ENCODE measurements at places on chromosomes 11 and 22.

DNA sequence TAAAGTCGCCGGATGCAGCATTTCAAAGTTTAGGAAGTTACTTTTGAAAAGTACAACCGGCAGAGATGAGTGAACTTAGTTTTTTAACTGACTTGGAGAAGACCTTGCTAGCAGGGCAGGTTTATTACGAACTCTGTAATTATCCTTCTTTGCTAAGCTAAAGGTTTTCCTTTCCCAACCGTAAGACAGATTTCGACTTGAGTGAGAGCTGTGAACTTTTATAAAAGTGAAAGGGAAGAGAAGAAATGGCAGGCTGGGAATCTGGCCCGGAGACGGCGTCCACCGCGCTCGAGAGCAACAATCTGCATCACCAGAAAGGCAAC lies 659 bp upstream of the TEAD1 start:
- no peak for DNase-seq

DNA sequence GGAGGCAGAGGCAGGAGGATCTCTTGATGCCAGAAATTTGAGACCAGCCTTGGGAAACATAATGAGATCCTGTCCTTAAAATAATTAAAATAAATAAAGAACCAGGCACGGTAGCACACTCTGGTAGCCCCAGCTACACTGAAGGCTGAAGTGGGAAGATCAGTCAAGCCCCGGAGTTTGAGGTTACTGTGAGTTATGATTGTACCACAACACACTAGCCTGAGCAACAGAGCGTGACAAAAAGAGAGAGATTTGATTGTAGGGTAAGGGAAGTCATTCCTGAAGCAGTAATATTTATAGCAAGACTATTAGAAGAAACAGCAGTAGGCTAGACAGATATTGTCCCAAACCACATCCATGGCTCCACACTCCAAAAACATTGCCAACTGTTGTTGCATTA lies 1408.4 kb upstream of the TENM4 start:
- DNase-seq, result no peak

GRCh38 chr11:129314371-129314770 lies 61.3 kb upstream of the BARX2 start:
- peak; percentile 6 for DNase-seq

GRCh38 chr22:19018256-19018655 lies 82.2 kb upstream of the PRODH start:
- no peak for DNase-seq

DNA sequence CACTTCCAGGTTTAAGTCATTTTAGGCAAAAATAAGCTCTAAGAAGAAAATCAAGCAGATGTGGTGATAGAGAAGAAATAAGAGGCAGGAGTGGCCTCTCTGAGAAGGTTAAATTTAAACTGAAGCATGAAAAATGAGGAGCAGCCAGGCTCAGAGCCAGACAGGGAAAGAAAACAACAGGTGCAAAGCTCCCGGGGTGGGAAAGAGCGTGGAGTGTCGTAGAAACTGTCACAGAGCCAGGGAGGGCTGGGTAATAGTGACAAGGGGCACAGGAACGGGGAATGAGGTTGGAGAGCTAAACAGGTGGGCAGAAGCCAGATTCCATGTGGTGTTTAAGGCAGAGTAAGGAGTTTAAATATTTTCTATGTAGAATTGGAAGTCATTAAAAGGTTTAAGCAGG lies 132.1 kb upstream of the BLID start:
- DNase-seq, result no peak

DNA sequence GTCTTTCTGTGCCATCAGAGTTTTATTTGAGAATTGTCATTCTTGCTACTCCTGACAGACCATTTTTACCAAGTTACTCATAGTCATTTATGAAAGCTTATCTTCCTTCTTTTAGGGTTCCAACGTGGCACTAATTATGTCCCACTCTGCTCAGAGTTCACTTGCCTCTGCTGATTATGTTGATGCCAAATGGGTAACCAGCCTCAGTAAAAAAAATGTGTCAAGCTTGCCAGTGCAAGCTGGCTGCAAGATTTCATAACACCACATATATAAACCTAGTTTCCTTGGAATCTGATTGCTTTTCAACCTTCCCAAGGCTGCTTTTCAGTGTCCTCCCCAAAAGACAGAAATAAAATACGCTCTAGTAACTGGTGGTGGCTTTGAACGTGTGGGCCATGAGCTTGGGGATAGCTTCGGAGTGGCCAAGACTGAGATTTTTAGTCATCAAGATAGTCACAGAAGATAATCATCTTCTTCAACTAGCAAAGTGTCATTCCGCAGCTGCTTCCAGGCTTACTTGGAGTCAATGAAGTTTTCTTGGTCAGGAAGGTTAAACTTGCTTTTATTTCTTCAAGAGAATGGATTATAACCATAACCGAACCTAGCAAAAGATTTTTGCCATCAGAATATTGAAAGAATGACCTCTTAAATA lies 29.5 kb upstream of the APOA1 start:
- DNase-seq, result no peak

DNA sequence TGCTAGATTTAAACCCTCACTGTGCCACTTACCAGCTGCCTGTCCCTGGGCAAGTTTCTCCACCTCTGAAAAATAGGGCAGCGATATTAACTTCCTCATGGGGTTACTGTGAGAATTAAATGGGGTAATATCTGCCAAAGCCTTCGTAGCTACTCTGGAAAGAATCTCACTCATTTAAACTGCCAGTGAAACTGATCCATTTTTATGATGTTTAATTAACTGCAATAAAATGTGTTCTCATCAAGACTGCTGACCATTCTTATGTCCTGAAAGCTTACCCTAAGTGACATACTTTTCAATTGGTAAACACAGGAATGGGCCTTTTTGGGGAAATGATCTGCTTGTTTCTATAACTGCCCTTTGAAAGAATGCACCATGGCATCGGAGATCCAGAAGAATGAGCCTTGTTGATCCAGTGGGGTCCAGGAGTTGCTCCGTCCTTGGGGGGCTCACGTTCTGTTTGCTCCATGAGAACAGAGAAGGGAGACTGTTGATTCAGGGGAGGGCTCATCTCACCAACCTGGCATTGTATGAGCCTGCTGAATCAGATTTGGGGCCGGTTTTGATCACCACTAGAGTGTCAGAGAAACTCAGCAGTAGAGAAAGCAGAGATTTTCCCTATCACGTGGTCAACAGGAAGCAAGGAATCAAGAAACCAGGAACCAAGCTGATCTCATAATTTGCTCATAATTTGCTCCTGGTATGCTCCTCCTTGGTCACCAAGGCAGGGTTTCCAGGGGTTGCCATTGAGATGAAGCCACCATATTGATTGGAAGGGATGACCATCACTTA lies 7.0 kb upstream of the CCDC86 start:
- no peak for DNase-seq

DNA sequence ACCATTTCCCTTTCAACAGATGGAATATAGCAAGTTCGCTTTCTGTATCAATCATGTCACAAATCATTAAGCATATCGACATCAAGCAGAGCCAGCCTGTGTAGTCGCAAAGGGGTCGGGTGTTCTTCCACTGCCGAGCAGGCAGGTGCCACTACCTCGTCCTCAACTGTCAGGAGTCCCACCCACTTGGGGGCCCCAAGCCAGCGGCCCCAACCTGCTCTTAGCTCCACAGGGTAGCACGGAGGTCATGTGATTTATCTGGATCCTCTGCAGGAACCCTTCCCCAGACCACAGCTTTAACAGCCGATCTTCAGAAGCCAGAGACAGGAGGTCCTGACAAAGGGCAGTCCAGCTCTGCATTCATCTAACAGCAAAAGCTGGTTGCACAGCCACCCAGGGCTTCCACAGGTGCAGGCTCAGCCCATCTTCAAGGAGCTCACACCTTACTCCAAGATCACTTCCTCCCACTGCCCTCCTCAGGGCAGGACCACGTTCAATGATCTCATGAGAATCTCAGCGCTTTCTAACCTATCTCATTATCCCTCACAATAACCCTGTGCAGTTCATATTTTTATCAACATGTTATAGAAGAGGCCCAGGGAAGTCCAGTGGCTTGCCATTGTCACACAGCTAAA lies 110.2 kb downstream of the TRIM29 start:
- DNase-seq, result no peak

DNA sequence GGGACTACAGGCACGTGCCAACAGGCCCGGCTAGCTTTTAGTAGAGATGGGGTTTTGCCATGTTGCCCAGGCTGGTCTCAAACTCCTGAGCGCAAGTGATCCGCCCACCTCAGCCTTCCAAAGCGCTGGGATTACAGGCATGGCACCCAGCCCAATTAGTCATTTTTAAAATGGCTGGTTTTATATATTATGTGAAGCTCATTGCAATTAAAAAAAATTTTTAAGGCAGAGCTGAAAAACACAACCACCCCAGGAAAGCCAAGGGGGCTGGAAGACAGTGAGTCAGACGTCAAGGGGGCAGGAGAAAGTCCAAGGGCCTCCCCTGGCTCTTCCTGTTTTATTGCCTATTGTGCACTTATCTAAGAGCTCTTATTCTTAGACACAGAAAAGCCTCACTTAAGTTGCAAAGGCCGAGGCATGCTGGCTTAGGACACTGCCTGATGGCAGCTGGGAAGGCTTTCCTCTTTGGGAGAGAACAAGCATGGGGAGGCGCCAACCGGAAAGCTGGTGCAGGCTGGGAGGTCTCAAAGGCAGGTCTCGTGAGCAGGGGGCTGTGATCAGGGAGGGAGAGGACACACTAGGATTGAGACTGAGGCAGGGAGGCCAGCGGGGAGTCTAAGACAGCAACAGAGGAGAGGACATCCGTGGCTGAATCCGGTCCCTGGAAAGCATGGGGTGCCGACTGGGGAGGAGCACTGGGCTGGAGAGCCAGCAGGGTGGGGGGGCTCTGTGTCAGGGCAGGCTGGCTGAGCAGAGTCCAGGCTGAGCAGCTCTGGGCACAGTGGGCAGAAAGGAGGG lies 11.1 kb upstream of the OSM start:
- peak; percentile 65 for DNase-seq

DNA sequence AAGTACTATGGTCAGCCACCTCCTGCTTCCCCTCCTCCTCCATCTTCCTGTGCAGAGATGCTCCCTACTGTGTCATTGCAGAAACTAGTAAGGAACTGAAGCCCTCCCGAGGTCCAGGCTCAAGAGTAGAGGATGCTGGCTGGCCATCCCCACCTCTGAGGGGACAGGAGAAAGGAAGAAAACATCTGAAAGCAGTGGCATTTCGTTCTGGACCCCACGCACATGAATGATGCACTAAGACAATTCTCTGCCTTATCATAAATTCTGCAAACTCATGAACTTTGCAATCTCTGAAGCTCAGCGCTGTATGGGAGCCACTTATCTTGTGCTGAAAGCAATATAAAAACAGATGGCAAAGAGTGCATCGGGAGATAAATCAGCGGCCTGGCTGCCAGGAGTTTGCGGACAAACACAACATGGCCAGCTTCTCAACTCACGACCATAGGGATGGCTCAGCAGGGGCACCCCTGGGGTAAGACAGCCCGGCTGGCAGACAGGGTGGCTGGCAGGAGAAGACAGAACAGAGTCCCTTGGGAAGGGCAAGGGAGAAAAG lies 306.4 kb downstream of the NXPE2 start:
- DNase-seq, result no peak

DNA sequence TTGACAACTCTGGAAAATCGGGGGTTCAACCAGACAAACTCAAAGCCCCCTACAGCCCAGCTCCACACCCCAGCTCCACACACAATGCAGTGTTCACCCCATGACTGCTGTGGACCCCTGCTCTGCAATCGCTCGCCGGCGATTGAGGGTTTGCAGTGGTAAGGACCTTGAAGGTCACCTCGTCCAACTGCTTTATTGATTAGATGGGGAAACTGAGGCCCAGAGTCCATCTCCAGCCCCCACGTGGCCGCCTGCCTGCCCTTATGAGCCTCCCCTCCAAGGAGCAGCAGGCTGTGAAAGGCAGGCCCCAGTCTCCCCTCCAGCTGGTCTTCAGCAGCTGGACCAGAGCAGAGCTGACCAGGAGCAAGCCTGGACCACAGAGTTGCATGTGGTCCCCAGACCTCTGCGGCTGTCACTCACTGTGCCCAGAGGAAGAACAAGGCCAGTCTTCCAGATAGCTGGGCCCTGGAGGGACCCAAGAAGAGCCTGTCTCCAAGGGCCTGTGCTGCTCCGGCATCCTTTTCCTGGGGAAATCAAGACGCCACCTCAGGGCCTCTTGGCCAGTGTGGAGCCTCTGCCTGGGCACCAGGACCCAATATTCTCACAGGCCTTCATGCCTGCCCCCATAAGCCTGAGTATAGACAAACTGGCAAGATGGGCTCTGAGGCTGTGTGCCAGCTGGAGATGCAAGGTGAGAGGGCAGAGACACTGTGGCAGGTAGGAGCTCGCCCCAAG lies 8.8 kb upstream of the LINC01488 start:
- DNase-seq, result no peak

DNA sequence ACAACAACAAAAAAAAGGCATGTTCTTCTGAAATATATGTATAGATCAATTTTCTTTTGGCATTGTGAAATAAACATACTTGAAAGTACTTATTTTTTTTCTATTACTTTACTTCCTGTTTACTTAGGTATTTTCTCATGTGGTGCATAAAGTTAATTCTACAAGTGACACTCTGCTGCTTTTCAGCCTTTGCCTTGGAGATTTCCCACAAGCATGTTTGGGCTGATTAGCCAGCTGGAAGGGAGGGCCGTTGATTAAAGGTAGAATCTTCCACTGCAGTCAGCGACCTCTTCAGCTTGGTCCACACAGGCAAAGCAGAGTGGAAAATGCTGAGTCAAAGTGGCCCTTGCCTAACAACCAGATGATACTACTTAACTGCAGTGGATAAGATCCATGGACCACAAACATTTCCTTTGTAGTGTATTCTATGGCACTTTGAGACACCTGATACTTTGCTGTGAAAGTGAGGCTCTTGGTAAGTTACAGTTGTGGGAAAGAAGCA lies 176.0 kb downstream of the ARHGAP42 start:
- DNase-seq, result peak; percentile 98

DNA sequence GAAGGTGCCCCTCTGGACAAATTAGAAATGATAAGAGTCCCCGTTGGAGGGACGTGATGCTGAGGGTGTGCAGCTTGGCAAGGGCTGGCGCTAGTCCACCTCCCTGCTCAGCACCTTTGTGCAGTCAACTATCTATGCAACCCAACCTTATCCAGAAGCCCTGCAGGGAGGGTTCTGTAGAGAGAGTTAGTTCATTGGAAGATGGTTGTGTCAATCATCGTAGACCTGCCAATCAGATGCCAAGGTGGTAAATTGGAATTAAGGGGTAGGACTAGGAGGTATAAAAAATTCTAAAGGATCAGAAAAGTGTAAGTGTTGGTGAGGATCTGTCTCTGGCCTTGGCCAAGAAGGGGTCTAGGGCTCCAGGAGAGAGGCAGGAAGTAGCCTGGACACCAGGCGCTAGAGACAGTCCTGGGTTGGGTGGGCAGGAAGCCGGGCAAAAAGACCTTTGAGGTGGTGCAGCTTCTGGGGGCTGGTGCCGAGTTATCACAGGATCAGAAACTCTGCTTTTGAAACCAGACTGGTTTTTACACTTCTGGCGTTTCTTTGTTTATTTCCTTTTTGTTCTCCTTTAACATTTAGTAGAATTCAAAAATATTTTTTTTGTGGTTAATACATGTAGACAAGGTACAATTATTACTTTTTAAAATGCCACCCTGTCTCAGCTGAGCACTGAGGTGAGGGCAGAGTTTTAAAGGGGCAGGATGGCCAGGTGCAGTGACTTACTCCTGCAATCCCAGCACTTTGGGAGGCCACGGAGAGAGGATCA lies 1.6 kb downstream of the C1QTNF6 start:
- peak; percentile 94 for DNase-seq

GRCh38 chr11:119594639-119595249 lies 134.3 kb downstream of the NECTIN1 start:
- DNase-seq, result peak; percentile 70

GRCh38 chr22:37115032-37115431 lies 5.5 kb upstream of the TMPRSS6 start:
- no peak for DNase-seq

Data from hematopoietic multipotent progenitor cell treated with erythropoietin and hydrocortisone succinate and interleukin-3 and kit ligand, for 6 days (in vitro differentiated cells).